ENCODE measurements at places on chromosomes 6 and 20.

DNA sequence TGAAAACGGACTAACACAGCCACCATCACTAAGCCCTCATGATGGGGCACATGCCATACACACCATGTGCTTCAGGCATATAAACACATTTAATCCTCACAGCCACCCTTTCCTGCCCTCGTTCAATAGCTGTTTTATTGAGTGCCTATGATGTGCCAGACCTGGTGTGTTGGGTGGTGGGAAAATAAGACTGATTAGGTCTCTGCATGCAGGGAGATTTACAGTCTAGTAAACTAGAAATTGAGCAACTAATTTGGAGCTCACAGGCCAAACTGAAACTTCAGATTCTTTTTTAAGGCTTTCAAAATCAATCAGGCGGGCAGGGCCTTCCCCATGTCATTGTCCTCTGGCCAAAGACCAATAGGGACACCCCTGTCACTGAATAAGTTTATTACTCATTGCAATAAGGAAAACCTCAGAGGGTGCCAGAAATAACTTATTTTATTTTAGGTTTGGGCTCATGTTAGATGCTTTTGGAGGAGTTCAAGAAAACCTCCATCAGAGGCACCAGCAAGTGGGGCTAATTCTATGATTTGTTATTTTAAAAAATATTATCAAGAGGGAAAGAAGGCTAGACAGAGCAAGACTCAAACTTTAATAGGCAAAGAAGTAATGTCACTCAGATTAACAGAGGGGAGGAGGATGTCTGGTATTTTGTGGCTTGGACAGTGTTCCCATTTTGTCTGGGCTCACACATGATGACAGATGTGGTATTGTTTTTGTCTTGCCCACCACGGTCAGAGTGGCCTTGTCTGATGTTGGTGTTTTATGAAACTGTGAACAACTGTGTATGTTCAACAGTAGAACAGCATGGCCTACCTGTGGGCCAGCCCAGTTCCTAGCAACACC is 12.0 kb downstream of the ZFP64 start:
- DNase-seq = no peak

- DNase-seq = no peak
These were observed 3.8 kb downstream of the TFEB start for GRCh38 chr6:41731561-41732086.

- DNase-seq = no peak
These were observed 53.5 kb upstream of the APCDD1L start for GRCh38 chr20:58568483-58569240.

DNA sequence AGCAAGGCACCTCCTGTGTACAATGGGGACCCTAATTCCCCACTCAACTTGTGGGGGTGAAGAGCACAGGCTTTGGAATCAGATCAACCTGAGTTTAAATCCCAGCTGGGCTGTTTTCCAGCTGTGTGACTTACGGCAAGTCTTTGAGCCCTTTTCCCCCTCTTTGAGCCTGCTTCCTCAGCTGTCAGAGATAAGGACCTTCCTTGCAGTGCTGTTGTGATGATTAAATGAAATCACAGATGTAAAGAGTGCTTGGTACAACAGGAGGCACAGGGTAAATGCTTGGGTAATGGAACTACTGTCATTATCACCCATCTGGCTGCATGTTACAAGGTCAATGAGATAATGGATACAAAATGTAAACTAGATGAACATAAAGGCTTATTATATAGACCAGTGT is 3.2 kb downstream of the SNX21 start:
- DNase-seq = no peak

GRCh38 chr6:118179048-118179447 is 272.0 kb downstream of the SLC35F1 start:
- DNase-seq = no peak

DNA sequence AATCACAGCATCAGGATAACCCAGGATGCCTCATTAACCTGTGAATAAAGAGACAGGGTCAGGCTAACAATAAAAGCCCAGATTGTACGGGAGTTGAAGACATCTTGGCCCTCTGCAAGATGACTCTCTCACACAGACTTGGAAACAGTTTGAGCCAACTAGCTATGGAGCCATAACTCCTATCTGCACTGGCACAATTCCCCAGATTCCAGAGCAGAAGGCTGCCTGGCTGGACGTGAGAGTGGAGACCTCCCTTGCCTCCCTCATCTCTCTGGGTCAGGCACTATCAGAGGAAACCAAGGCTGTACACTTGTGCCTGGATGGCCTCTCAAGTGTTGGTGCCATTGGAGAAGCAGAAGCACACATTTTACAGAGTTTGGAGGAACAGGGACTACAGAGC is 312.6 kb downstream of the THBS2 start:
- DNase-seq = no peak

Data from GM04504 (cell line).